ENCODE measurements at places on chromosomes 11 and 22. TPM values are rescaled to one million over a fixed set of nuclear protein-coding genes. Genes with fewer than 3 reads are reported as not detected.

The RCOR2 gene
- polyA plus RNA-seq = not detected

GRCh38 chr11:115083144-115083806 is 404.9 kb downstream of the NXPE2 start:
- H3K27ac ChIP-seq = no peak overlapping the region
- no peak overlapping the region for H3K4me3 ChIP-seq
- peaks cover 10% of the 10 kb centered on the region for H3K27me3 ChIP-seq

GRCh38 chr11:93322207-93322606 is 8.3 kb upstream of the DEUP1 start:
- peaks cover 3% of the 10 kb centered on the region for H3K27me3 ChIP-seq
- no peaks in the 10 kb centered on the region for H3K36me3 ChIP-seq

- H3K27ac ChIP-seq = no peak overlapping the region
- no peak for DNase-seq
- H3K4me1 ChIP-seq = peaks cover 8% of the 10 kb centered on the region
- H3K27me3 ChIP-seq = peaks cover 10% of the 10 kb centered on the region
Observed at GRCh38 chr11:13663631-13664071, 4.8 kb upstream of the FAR1 start.

- peaks cover 6% of the 10 kb centered on the region for H3K27me3 ChIP-seq
- H3K27ac ChIP-seq = no peak overlapping the region
- peaks cover 8% of the 10 kb centered on the region for H3K36me3 ChIP-seq
Observed at GRCh38 chr22:39914584-39914983, 13.7 kb downstream of the GRAP2 start.

- H3K36me3 ChIP-seq = no peaks in the 10 kb centered on the region
- no peak overlapping the region for H3K27ac ChIP-seq
- no peak for DNase-seq
- H3K4me1 ChIP-seq = no peaks in the 10 kb centered on the region
Observed at GRCh38 chr11:69209038-69209350, 53.3 kb downstream of the SMIM38 start.

The EIF3F gene
- 305 TPM for polyA plus RNA-seq

- no peak for DNase-seq
- H3K4me3 ChIP-seq = no peak overlapping the region
- H3K36me3 ChIP-seq = no peaks in the 10 kb centered on the region
- H3K27ac ChIP-seq = no peak overlapping the region
- H3K27me3 ChIP-seq = no peaks in the 10 kb centered on the region
Observed at GRCh38 chr11:9708544-9708943, 44.7 kb downstream of the SWAP70 start.

- DNase-seq = no peak
- H3K27me3 ChIP-seq = peaks cover 2% of the 10 kb centered on the region
- no peak overlapping the region for H3K27ac ChIP-seq
Observed at GRCh38 chr11:133814588-133815100, 30.7 kb downstream of the SPATA19 start.

The RIMBP3C gene
- polyA plus RNA-seq = 0.16 TPM

- peaks cover 13% of the 10 kb centered on the region for H3K27me3 ChIP-seq
- no peaks in the 10 kb centered on the region for H3K36me3 ChIP-seq
- H3K4me1 ChIP-seq = peaks cover 34% of the 10 kb centered on the region
- no peak for DNase-seq
- H3K4me3 ChIP-seq = peak overlapping the region; percentile 99
Observed at GRCh38 chr11:3796801-3797328, 489 bp downstream of the NUP98 start.

GRCh38 chr11:107740271-107740670 is 28.4 kb upstream of the SLN start:
- H3K27me3 ChIP-seq = peaks cover 7% of the 10 kb centered on the region
- H3K27ac ChIP-seq = no peak overlapping the region
- no peaks in the 10 kb centered on the region for H3K36me3 ChIP-seq

The ABCC8 gene
- polyA plus RNA-seq = not detected

The SCUBE1 gene
- polyA plus RNA-seq = not detected

The PHOX2A gene
- not detected for polyA plus RNA-seq

GRCh38 chr11:57972013-57972367 is 51.7 kb upstream of the OR9Q1 start:
- H3K4me1 ChIP-seq = no peaks in the 10 kb centered on the region
- H3K36me3 ChIP-seq = no peaks in the 10 kb centered on the region
- no peak for DNase-seq

DNA sequence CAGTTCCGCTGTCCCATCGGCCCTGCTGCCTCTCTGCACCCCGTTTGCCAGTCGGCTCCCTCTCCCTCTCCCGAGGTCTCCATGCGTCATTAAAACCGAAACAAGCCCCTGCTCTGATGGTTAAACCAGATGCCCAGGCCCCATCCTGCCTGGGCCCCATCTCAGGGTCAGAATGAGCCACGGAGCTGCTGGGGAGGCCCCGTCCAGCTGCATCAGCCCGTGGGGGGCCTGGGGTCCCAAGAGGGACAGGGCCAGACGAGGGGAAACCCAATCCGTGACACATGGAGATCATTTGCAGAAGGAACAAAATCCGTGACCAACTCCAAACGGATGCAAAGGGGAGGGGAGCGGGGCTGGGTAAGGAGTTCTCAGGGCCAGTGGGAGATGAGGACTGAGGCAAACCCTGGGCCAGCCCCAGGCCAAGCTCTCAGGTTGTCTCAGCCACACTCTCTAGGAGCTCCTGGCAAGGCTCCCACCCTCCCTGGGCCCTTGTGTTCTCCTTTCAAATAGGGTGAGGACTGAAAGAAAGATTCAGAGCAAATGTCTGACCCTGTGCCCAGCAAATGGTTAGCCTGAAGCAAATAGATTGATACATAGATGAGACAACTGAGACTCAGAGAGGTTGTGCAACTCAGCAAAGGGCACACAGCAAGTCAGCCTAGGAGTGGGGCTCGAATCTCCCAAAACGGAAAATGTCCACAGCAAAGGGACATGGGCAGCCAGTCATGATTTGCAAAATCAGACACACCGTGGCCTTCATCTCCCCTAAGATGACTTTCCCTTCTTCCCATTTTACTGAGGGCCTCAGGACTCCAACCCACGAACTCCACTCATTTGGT is 162.1 kb downstream of the MN1 start:
- H3K27ac ChIP-seq = no peak overlapping the region
- H3K4me3 ChIP-seq = no peak overlapping the region
- no peaks in the 10 kb centered on the region for H3K36me3 ChIP-seq
- no peaks in the 10 kb centered on the region for H3K4me1 ChIP-seq
- no peak for DNase-seq

- H3K4me1 ChIP-seq = no peaks in the 10 kb centered on the region
- H3K27ac ChIP-seq = no peak overlapping the region
- DNase-seq = no peak
Observed at GRCh38 chr22:32465661-32466060, 1.4 kb upstream of the BPIFC start.

The FGF4 gene
- not detected for polyA plus RNA-seq
